ENCODE measurements at places on chromosomes 7 and 10.

DNA sequence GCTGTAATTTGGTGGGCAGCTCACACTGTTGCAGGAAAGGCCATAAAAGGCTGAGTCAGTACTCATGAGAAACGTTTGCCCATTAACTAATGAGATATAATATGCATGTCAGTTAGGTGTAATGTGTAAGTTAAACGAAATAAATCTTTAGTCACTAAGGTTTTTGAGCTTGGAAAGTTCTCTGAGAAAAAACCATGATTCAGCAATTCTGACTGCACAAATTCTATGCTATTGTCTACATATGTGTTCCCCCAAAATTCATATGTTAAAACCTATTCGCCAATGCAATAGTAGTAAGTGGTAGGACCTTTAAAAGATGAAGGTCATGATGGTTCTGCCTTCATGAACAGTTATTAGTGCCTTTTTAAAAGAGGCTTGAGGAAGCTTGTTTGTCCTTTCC is 559.7 kb upstream of the LRRTM3 start:
- DNase-seq = no peak

GRCh38 chr10:101114646-101115045 is 16.5 kb upstream of the TLX1 start:
- DNase-seq = no peak

DNA sequence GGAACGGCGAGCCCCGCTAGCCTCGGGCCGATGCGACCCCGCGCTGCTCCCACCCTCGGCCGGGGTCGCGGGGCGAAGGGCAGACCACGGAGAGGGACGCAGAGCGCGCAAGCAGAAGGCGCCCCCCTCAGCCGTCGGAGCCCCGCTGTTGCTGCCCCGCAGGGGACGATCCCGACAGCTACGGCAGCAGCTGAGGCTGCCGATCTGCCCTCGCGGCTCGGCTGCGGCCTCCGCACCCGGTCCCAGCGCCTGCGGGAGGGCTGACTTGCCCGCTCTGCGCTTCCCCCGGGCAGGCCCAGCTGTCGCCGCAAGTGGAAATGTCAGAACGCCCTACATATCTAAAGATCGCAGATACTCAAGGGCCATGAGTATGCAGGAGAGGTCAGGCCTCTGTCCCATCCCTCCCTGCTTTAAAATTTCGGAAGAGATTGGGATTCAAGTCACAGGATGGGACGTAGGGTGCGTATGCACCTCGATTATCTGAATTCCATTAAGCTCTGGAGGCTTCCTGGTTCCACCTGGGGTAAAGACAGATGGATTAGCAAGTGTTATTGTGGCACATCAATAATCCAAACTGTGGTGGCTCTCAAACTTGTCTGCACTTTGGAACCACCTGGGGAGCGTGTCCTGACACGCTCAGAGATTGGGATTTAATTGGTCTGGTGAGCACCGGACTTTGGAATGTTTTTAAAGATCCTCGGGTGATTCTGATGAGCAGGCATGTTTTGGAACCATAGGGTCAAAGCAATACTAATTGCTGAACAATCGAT is at the start of gene CRPPA:
Gene CRPPA (minus strand): TSS at position 206 of the 770 bp plus-strand sequence. CDS start 216 bp downstream, outside the sequence.
- peak; percentile 34 for DNase-seq

GRCh38 chr10:132133005-132133404 is 53.7 kb upstream of the DPYSL4 start:
- DNase-seq = no peak

DNA sequence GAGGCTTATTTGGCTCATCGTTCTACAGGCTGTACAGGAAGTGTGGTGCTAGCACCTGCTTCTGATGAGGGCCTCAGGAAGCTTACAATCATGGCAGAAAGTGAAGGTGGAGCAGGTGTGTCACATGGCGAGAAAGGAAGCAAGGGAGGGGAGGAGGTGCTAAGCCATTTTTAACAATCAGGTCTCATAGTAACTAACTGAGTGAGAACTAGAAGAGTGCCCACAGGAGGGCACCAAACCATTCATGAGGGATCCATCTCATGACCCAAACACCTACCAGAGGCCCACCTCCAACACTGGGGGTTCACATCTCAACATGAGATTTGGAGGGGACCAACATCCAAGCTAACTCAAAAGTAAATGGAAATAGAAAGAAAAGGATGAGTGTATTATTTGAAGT is 78.1 kb downstream of the CXCL12 start:
- no peak for DNase-seq

GRCh38 chr10:88642209-88642608 is 22.0 kb upstream of the LIPF start:
- DNase-seq = no peak

DNA sequence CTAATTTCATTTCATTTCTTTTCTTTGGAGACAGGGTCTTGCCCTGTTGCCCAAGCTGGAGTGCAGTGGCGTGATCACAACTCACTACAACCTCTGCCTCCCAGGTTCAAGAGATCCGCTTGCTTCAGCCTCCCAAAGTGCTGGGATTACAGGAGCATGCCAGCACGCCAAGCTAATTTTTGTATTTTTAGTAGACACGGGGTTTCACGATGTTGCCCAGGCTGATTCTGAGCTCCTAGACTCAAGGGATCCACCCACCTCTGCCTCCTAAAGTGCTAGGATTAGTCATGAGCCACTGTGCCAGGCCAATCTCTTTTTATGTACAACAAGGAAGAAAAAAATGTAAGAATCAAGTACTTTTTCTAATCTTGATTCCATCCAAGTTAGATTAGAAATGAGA is 10.7 kb upstream of the KMT2E start:
- DNase-seq = no peak

GRCh38 chr10:63429281-63429680 is 36.5 kb downstream of the JMJD1C start:
- DNase-seq = no peak

GRCh38 chr7:81433692-81434331 is 336.0 kb downstream of the HGF start:
- DNase-seq = no peak

GRCh38 chr7:42197451-42197850 is 39.6 kb downstream of the GLI3 start:
- no peak for DNase-seq

GRCh38 chr7:150668472-150668911 is 17.0 kb upstream of the GIMAP2 start:
- DNase-seq = peak; percentile 87

GRCh38 chr7:157618091-157618726 is 281.4 kb downstream of the DNAJB6 start:
- DNase-seq = no peak

GRCh38 chr7:30028749-30029635 is 780 bp downstream of the PLEKHA8 start:
- peak; percentile 40 for DNase-seq

DNA sequence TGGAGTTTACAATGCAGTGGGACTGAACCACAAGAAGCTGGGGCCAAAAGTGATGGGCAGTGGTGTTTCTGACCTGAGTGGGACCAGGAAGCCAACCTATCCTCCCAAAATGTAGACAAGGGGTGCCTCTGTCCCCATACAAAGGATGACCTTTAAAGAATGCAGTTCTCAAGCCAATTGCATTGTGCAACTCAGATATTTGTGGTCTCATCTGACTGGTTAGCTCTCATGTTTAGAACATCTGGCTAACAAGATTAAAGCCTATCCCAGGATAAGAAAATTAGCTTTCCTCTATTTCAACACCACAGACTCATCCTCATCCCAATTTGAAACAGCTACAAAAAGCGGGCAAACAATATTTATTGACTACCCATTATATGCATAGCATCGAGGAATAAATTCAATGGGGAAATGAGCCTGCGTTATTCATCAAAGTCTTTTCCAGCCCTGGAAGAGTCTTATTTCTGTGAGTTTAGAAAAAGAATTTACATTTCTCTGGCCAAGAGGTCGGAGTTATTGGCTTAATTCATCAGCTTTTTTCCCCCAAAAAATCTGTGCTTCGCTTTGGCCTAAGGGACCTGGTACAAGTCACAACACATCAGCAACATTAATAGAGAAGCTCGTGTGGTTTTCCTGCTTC is 26.7 kb downstream of the ELMO1 start:
- no peak for DNase-seq

- DNase-seq = no peak
These were observed 24.8 kb upstream of the ZNF800 start for GRCh38 chr7:127417346-127417745.

All from CD4-positive, alpha-beta T cell treated with Interleukin-10 for 1 hour (primary cell).